Esophagus squamous epithelium (tissue), 5 donors: ENCODE measurements at places on chromosomes 13 and 19.

DNA sequence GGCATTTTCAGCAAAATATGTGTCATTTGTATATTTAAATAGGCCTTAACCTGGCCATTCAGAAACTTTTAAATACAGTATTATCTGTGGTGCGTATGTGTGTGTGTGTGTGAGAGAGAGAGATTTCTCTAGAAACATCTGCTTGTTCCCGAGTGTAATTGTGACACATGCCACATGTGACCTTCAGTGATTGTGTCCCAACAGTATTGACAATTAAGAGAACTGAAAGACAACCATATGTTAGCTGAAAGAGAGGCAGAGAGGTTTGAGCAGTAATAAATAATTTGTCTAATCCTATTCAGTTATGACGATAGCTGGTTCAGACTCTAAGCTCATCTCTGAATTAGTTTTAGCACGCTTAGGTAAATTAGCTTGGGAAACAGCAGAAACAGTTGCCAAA, 1503.1 kb downstream of the PCDH9 start:
- DNase-seq, result no peak

GRCh38 chr13:80363890-80364503, 23.1 kb upstream of the SPRY2 start:
- DNase-seq, result no peak

- DNase-seq, result no peak
Measured at GRCh38 chr19:4183967-4184717, 1.7 kb downstream of the ANKRD24 start.

- DNase-seq, result no peak
Measured at GRCh38 chr13:23384111-23384510, 49.4 kb downstream of the SACS start.

DNA sequence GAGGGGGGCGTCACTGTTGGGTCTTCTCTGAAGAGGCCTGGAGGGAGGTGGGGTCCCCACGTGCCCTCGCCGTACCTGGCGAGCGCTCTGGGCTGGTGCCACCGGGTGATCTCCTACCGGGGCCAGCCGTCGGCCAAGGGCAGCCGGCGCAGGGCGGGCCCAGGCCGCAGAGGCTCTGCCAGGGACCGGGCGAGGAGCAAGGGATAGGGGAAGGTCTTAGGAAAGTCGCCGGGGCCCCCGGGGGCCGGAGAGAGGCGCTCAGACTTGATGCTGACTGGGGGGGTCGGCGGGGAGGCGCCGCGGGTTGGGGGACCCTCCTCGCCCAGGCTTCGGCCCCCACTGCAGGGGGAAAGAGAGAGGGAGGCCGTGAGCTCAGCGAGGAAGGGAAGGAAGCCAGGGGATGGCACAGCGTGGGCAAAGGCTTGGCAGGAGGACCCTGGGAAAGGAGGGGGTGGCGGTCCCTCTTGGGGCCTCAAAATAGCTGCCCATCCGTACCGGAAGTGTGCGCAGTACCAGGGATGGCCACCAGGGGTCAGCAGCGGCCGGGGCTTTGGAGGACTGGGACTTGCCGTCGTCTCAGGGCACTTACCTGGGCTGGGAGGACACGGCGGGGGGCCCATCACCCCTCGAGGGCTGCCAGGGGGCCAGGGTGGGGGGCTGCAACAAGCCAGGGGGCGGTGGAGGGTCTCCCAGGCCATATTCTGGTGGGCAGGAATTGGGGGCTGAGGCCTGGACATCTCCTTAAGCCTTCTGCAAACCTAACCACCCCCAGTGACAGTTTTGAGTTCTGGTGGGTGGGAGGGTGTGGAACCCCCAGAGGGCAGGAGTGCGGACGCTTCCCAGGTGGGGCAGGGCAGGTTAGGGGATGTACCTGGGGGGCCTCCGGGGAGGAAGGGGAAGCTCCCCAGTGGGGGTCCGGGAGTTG, 7.7 kb upstream of the TMEM161A start:
- no peak for DNase-seq

DNA sequence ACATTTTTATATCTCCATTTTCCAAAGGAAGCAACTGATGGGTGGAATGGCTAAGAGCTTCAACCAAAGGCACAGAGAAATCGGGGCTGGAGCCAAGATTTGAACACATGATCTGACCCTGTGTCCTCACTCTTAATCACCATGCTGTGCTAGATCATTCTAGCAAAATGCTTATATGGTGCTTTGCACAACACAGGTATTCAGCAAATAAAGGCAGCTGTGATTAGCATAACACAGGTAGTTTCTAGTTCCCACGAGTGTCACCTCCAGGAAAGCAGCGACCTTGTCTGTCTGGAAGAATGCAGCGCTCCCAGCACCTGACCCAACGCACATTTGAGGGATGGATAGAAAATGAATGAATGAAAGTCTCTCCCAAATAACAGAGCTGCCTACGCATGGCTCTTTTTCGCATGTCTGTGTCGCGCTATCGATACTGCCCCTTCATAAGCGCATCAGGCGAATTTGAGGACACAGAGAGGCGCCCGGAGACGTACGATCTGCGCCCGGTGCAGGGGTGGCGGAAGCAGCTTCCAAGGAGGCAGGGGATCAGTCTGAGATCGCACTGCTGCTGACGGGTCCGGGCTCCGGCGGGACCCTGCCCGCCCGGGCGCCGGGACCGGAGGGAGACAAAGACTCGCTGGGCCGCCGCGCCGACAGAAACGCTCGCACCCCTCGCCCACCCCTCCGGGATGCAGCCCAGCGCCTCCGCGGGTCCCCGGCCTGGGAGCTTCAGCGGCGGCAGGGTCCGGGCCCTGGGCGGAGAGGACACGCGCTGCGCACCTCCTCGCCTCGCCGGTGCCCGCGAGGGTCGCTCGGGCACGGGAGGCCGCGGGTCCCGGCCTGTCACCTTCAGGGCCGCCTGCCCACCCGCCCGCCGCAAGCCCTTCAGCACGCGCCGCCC, 609 bp downstream of the EPS15L1 start:
- no peak for DNase-seq

GRCh38 chr19:4108767-4109625, 14.9 kb downstream of the MAP2K2 start:
- no peak for DNase-seq

DNA sequence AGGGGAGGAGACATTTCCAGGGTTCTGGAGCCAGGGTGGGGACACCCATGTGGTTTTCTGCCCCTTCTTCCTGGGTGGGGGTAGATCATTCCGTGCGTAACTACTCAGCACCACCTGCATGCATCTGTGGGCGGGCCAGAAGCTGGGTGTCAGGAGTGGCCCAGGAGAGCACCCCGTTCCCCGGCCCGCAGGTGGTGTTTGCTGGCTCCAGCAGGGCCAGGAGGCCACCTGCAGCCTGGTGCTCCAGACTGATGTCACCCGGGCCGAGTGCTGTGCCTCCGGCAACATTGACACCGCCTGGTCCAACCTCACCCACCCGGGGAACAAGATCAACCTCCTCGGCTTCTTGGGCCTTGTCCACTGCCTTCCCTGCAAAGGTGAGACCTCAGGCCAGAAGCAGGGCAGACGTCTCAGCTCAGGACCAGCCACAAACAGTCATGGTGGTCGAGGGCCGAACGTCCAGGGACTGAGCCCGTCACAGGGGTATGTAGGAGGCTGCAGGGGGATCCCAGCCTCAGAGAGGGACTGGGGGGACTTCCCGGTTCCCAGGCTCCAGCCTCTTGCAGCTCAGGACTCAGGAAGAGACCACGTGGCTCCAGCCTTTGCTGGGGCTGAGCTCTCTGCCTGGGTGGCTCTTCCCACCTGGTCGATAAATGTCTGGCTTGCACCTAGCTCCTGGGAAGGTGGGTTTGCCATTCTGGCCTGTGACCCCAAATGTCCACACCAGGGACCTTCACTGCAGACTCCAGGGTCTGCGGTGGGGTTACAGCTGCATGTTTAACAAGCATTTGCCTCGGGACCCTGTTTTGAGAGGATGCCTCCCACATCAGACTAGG, 1.6 kb downstream of the FSTL3 start:
- no peak for DNase-seq

- DNase-seq, result no peak
Measured at GRCh38 chr19:17946965-17947784, 14.4 kb downstream of the CCDC124 start.

DNA sequence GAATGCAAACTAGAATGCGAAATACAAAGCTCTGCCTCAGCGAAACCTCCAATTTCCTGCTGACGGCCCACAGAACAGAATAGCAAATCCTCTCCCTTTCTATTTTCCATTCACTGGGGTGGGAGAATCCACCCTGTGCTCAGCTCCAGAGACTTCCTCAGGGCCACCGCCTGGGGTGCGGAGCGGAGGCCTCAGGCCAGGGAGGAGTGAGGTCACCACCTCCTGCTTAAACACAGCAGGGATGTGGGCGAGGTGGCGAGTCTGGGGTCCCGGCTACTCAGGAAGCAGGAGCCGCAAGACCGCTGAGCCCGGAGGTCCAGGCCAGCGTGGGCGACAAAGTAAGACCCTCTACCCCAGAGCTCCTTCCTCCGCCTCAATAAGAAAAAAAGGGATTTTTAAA, 666 bp upstream of the ZNF320 start:
- no peak for DNase-seq

- no peak for DNase-seq
Measured at GRCh38 chr19:8325454-8325853, 4.2 kb downstream of the RPS28 start.

- DNase-seq, result no peak
Measured at GRCh38 chr13:88623150-88623549, 952.0 kb downstream of the SLITRK5 start.

- no peak for DNase-seq
Measured at GRCh38 chr13:41034881-41035280, 15.8 kb upstream of the ELF1 start.

GRCh38 chr13:75352641-75353327, 129.2 kb downstream of the TBC1D4 start:
- no peak for DNase-seq

DNA sequence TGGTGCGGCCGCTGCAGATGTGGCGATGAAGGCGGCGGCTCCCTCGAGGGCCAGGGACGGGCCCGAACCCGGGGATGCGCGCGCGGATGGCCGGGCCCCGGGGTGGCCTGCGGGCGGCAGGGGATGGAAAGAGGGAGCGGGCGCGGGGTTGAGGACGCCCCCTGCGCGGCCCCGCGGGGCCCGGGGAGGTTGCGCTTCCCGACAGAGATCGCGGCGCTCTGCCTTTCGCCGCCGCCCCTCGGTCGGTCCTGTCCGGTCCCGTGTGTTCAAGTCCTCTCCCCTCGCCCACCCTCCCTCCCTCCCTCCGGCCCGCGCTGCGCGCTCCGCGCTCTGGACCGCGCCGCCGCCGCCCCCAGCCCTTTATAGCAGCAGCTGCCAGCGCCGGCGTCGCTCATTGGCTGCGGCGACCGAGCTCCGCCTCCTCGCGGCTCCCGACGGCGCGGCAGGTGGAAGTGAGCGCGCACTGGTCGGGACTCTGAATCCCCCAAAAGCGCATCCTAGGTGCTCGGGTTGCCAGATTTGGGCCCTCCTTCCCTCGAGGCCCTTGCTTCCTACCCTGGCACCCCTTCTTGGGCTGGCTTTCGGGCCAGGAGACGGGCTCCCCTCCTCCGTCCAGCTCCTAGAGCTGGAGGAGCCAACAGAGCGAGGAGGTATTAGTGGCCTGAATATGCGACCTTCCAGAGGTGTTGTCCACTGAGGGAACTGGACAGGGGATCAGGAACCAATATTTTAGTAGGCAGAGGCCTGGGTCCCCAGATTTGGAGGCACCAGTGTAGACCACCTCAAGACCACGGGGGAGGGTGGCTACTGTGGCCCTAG, at the start of gene ELAVL3:
TSS of gene ELAVL3 (minus strand) at position 332 of the 819 bp plus-strand sequence. CDS start 438 bp downstream, outside the sequence.
- no peak for DNase-seq

- DNase-seq, result no peak
Measured at GRCh38 chr19:17915940-17916593, 16.7 kb upstream of the CCDC124 start.

- DNase-seq, result no peak
Measured at GRCh38 chr19:56667311-56667870, 4.2 kb downstream of the ZNF835 start.

DNA sequence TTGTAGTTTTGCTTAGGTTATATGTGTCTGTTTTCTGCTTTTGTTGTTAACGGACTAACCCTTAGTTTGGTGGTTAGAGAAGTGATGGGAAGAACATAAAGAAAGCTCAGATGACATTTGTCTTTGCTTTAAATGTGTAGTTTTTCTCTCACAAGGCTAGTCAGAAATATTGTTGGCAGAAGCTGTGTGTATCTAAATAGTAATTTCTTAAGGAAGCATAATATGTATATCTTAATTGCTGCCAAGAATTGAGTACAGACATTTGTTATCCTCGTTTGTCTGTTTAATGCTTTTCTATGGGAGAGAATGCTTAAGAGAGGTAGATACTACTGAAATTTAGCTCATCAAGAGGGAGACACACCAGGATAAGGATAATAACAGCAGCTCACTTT, 2.7 kb downstream of the RGCC start:
- no peak for DNase-seq

DNA sequence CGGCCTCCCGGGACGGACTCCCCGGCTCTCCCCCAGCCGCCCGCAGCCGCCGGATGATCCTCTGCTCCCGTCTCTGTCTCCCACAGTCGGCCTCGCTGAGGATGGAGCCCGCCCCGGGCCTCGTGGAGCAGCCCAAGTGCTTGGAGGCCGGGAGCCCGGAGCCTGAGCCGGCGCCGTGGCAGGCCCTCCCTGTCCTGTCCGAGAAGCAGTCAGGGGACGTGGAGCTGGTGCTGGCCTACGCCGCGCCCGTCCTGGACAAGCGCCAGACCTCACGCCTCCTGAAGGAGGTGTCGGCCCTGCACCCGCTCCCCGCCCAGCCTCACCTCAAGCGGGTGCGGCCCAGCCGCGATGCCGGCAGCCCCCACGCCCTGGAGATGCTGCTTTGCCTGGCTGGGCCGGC, 6.8 kb downstream of the ADAT3 start:
- DNase-seq, result no peak

- DNase-seq, result no peak
Measured at GRCh38 chr19:3404324-3405260, 38.2 kb downstream of the NFIC start.

DNA sequence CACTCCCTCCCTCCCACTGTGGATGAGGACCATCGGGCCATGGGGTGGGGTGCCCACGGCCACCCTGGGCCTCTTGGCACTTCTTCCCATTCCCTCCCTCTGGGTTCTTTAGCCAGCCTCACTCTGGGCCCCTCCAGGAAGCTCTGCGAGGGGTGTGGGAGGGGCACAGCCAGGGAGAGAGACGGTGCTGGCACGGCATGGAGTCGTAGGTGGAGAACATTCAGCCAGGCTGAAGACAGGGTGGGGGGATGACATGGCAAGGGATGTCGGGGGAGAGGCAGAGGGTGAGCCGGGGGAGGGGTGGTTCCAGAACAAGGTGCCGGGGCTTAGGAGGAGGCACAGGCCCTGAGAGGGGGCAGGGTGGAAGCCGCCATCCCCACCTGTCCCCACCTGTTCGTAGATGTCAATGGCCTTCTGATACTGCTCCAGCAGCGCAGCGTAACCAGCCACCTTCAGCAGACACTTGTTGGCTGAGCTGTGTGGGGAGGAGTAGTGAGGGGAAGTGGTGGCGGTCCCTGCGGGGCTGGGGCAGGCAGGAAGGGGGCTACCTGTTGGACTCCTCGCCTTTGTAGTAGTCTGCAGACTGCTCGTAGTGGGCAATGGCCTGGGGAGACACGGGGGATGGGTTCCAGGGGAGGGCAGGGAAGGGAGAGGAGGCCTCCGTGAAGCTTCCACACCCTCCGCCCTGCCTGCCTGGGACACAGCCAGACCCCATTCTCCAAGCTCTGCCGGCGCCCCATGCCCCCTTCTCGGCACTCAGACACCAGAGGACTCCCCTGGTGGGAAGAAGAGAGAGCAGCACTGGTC, 8.8 kb upstream of the KPTN start:
- DNase-seq, result no peak
